ENCODE measurements at places on chromosomes 2 and 18.

- DNase-seq, result no peak
These were observed at the start of gene GPR155 for GRCh38 chr2:174486563-174487107. GPR155 (minus strand) TSS chr2:174487029; CDS start chr2:174481956, 5,073 bp downstream.

- DNase-seq, result no peak
These were observed 65.4 kb upstream of the GLS start for GRCh38 chr2:190815226-190815625.

DNA sequence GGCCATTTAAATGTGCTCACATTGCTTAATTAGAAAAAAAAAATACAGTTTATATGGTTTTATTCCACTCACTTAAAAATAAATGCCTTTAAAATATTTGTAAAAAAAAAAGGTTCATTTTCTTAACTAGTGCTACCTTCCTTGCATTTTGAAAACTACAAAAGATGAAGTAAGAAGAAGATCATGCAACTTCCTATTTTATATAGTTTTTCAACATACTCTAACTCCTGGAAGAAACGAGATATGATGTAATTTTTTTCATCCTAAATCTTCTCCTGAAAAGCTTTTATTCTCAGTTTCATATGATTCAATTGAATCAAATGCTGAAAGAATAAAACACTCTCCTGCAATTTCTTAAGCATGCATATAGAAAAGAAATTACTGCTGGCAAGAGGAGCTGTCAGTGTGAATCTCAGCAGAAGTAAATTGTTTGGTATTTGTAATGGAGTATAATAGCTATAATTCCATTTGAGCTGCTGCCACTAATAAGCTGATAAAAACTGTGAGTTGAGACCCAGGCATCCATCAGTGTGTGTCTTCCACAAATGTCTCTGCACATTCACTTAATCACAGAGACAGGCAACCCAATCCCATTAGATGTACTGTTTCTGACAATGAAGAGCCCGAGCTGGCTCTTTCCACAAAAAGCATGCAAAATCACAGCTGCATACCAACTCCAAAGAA lies 3.7 kb downstream of the FTCDNL1 start:
- DNase-seq, result no peak

DNA sequence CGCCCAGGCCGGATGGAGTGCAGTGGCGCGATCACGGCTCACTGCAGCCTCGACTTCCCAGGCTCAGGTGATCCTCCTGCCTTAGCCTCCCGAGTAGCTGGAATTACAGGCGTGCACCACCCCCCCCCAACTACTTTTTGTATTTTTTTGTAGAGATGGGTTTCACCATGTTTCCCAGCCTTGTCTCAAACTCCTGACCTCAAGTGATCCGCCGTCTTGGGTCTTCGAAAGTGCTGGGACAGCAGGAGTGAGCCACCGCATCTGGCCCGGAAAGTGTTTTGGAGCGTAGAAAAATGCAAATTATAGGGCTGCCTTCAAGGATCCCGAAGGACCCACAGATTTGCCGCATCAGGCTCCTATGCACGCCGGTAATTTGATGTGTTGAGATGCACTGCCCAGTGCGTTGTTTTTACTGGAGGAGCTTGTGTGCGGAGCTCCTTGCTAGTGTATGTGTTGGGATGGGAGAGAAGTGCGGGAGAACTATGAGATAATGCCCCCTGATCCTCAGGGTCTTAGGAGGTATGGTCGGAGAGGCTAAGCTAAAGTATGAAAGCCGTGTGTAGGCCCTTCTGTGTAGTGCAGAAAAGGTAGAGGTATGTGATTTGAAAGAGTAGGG lies 1.2 kb upstream of the CLASP1 start:
- DNase-seq, result no peak

- DNase-seq, result no peak
These were observed 67.0 kb downstream of the RBMS1 start for GRCh38 chr2:160426604-160427003.

DNA sequence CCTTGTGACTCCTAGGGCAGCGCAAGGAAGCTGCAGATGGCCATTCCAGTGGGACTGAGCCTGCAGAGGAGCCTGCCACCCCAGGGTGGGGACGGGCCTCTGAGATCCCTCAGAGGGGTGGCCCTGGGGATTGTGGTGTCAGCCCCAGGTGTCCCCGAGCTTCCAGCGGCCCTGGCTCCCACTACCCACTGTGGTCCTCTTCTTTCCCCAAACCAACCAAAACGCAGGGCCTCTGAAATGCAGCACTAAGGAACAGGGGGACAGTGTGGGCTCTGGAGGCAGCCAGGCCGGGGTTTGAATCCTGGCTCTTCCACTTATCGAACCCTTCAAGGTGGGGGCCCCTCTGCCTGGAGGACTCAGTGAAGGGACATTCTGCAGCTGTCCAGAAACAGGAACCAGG lies 32.7 kb downstream of the ATOH8 start:
- no peak for DNase-seq

GRCh38 chr2:198042189-198042588 lies 237.8 kb downstream of the PLCL1 start:
- no peak for DNase-seq

GRCh38 chr18:51767293-51767692 lies 569.8 kb upstream of the MEX3C start:
- no peak for DNase-seq

- no peak for DNase-seq
These were observed 46.6 kb downstream of the KCMF1 start for GRCh38 chr2:85017411-85018048.

DNA sequence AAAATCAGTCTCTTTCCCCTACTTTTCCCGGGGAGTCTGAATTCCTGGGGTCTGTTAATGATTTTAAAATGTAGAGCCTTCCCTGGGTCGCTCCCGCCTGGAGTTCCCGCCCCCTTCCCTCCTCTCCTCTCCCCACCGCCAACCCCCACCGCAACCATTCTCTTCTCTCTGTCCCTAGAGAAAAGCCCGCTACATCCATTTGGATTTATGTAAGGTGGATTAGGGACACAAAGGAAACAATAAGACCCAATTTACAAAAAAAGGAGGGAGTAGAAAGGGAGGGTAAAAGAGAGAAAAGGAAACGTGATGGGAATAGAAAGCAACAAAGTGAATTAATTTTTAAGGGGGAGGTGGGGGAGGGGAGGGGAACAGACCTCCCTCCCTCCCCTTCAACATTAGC lies 2.2 kb downstream of the EPHA4 start:
- DNase-seq, result no peak

- no peak for DNase-seq
These were observed 119.1 kb downstream of the BAZ2B start for GRCh38 chr2:159497256-159497655.

- DNase-seq, result no peak
These were observed 34.8 kb upstream of the LDLRAD4 start for GRCh38 chr18:13183790-13184189.
